ENCODE measurements at places on chromosomes 5 and 9.

GRCh38 chr9:88697764-88698432 lies 162.9 kb downstream of the NXNL2 start:
- no peak for DNase-seq

DNA sequence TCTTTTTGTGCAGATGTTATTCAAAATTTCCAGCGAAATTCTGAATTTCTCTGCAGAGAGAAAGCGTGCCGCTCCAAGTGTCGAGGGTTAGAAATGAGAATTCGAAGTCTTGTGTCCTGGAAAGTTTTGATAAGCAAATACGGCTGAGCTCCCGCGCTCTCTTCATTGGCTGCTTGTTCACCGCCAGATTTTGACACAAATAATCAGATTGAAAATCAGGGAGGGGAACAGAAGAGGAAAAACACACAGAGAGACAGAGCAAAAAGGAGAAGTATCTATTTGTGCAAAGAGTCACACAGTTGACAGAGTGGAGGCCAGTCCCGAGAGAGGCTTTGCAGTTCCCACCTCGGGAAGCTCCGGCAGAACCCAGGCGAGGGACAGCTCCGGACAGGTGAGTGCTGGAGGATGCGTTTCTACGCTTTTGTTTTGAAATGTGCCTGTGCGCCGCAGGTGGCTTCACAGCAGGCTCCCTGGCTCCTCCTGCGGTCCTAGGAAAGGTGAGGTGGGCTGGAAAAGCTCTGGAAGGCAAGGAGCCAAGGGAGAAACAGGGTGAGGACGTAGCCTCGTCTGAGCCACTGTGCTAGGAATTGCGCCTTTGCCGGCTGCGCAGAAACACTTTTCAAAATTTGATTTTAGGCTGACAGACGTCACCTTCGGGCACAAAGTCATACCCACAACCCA lies at the start of gene GFI1B:
TSS of gene GFI1B (plus strand) at position 244 of the 681 bp plus-strand sequence. CDS start 7,985 bp downstream, outside the sequence.
- DNase-seq = no peak

DNA sequence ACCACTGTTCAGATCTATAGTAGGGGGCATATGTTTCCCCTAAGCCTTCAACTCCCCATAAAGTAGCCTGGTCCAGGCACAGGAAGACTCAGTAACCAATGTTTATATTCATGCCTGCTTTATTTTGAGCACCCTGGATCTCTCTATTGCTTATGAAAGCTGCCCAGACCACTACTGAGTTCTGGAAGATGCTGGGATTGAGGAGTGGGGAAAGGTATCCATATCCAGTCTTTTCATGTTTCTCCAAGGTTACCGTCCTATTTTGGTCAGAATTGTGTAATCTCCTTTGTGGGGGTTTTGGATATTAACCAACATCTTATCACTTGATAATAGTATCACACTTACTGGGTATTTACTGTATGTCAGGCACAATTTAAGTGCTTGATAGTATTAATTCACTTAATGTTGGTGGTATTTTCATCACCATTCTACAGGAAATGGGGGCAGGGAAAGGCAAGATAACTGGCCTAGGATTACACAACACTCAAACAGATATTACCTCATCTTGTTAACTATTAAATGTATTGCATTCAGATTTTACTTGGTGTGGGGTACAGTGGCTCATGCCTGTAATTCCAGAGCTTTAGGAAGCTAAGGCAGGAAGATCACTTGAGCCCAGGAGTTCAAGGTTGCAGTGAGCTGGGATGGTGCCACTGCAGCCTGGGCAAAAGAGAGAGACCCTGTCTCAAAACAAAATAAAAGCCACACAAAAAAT lies 36.3 kb downstream of the RUSC2 start:
- no peak for DNase-seq

DNA sequence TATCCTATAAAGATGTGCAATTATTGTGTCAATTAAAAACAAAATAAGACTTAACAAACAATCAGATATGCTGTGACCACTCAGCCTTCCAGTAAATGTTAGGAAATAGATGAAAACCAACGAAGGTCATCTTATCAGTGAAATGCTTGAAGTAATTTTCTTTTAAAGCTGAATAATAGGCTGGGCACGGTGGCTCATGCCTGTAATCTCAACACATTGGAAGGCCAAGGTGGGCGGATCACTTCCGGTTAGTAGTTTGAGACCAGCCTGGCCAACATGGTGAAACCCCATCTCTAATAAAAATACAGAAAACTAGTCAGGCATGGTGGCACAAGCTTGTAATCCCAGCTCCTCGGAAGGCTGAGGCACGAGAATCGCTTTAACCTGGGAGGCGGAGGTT lies 31.2 kb downstream of the NLN start:
- DNase-seq = no peak
